Aorta (tissue), 5 donors: ENCODE measurements at places on chromosomes 5 and 9.
A peak's percentile ranks its signal among the peaks of the same experiment; 100 is the strongest.

- no peak for DNase-seq
Measured at GRCh38 chr9:136678624-136679023, 8.6 kb downstream of the AGPAT2 start.

GRCh38 chr5:6287176-6287575, 91.2 kb downstream of the MED10 start:
- no peak for DNase-seq

GRCh38 chr5:96065685-96066385, 104.2 kb upstream of the ELL2 start:
- no peak for DNase-seq

- no peak for DNase-seq
Measured at GRCh38 chr9:70947086-70947485, 174.3 kb downstream of the TRPM3 start.

- DNase-seq = no peak
Measured at GRCh38 chr9:101527066-101527465, 6.6 kb upstream of the RNF20 start.

DNA sequence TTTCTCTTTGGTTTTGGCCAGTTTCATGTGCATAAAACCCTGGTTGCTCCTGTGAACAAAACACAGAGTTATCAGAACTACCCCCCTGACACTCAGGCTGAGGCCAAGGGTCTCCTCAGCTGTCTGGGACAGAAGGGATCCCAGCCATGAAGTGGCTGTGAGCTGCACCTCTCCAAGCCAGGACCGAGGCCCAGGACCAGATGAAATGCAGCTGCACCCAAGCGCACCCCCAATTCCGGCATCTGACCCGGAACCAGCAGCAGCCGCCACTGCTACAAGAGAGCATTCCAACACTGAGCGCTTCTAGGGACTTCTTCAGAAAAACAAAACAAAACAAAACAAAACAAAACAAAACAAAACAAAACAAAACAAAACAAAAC, 16.0 kb upstream of the SLC25A51 start:
- DNase-seq = no peak

DNA sequence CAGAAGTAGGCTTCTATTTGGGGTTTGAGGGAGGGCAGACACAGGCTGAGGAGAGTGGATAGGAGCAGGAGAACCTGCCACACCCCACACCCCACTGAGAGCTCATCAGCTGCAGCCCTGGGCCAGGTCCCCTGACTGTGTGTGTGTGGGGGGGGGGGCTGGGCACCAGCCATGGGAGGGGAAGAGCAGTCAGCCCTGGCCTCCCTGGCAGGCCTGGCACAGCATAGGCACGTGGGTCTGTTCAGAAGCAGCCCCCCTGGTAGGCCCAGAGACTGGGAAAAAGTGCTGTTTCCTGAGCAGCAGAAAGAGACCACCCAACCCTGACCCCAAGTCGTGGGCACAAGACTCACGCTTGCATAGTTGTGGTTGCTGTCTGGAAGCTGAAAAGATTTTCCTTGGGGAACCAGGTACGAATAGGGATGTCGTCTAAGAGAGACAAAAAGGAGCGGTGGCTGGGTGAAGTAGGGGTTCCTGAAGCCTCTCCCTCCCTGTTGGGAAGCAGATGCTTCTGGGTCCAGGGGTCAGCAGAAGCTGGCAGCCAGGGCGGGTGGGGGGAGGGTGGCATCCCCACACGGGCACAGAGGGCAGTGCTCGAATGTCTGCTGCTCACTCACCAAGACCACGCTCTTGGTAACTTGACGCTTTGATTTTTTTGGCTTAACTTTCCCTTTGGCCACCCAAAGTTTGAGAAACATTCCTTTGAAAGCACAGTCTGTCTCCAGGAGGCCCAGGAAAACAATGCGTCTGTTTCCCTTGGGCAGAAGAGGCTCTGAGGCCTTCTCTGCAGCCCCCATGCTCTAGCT, 2.9 kb downstream of the NSMF start:
- DNase-seq = peak; percentile 44

- DNase-seq = no peak
Measured at GRCh38 chr5:14156650-14157492, 13.7 kb downstream of the TRIO start.

DNA sequence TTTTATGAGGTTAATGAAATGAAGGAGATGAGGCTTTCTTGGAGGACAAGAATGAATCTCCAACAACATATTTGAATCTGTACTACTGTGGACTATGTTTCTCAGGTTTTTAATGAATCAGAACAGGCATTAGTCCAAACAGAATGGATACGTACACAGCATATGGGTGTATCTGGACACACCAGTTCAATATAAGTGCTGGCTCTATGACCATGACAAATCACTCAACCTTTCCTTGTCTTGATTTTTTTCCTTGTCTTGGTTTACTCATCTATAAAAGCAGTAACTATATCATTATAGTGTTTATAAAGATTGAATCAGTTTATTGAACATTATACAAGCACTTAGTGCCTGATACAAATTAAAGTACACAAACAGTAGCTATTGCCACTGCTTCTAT, 104.1 kb downstream of the AP3B1 start:
- no peak for DNase-seq

- no peak for DNase-seq
Measured at GRCh38 chr5:180609386-180609785, 18.1 kb upstream of the SCGB3A1 start.

- DNase-seq = no peak
Measured at GRCh38 chr9:36676778-36677485, 104.2 kb downstream of the MELK start.

- no peak for DNase-seq
Measured at GRCh38 chr5:89267788-89268187, 384.8 kb upstream of the MEF2C start.

DNA sequence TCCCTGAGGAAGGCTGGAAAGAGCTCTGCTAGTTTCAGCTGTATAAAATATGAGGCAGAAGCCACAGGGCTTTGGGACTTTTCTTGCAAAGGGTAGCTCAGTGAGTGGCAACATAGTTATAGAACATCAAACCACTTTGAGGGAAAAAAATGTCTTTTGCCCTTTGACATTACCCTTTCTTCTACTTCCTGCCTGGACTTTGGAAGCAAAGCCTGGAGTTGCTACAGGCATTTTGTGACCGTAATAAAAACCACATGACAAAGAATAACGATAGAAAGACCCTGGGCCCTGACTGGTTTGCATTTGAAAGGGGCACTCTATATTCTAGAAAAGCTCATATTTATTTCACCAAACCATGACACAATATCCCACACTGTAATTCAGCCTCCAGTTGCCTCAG, 440.9 kb downstream of the DIRAS2 start:
- DNase-seq = no peak

- DNase-seq = no peak
Measured at GRCh38 chr9:22154064-22154463, 145.0 kb upstream of the CDKN2B start.

- DNase-seq = peak; percentile 88
Measured at GRCh38 chr9:35341585-35341984, 148.3 kb upstream of the RUSC2 start.

DNA sequence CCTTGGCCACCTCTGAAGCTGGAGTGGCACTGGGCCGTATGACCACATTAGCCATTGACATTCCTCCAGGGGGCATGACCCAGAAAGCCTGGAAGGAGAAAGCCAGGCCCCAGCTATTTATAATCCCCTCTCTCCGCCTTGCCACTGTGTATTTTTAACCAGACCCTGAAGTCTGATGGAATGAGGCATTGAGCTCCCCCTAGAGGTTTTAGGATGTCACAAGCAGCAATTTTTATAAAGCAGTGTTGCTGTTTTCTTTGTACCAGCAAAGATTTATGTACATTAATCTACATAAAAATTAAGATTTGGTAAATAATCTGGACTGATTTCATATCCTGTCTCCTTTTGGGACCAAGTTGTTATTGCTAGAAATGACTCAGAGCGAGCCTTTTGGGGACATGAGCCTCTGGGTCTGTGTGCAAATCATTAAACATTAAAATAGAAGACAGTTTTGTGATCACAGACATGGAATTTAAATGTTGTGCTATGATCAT, 127.1 kb downstream of the TRIO start:
- DNase-seq = no peak

- no peak for DNase-seq
Measured at GRCh38 chr9:99430301-99430700, 208.2 kb downstream of the SEC61B start.

GRCh38 chr5:74145951-74146350, 494.6 kb downstream of the ENC1 start:
- no peak for DNase-seq
